ENCODE measurements at places on chromosomes 13 and 19. TPM values are rescaled to one million over a fixed set of nuclear protein-coding genes. Genes with fewer than 3 reads are reported as not detected.

IL12RB1 gene
- total RNA-seq: not detected

DPF1 gene
- total RNA-seq: 35.5 TPM

COX6B2 gene
- total RNA-seq: 0.16 TPM

DACH1 gene
- 24.6 TPM for total RNA-seq

KLK8 gene
- not detected for total RNA-seq

CD320 gene
- total RNA-seq: 64.5 TPM

GRCh38 chr13:101728021-101728420 lies 275.5 kb downstream of the ITGBL1 start:
- no peaks in the 10 kb centered on the region for H3K27me3 ChIP-seq
- no peak overlapping the region for H3K27ac ChIP-seq
- no peak for DNase-seq
- H3K4me1 ChIP-seq: no peaks in the 10 kb centered on the region
- no peaks in the 10 kb centered on the region for H3K36me3 ChIP-seq
- no peak overlapping the region for H3K4me3 ChIP-seq

- H3K27me3 ChIP-seq: no peaks in the 10 kb centered on the region
- no peak for DNase-seq
- H3K4me1 ChIP-seq: no peaks in the 10 kb centered on the region
These were observed 19.4 kb upstream of the MBNL2 start for GRCh38 chr13:97202761-97203160.

DNA sequence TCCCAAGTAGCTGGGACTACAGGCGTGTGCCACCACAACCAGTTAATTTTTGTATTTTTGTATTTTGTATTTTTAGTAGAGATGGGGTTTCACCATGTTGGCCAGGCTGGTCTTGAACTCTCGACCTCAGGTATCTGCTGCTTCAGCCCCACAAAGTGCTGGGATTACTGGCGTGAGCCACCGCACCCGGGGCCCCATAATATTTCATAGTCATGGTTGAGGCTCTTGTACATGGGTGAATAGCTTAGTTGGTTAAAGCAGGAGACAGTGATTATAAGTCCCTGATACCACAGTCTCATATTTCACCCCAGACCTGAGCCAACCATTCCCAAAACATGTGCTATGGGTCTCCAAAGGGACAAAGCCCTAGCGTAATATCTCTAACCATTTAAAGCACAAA lies 26.1 kb downstream of the MBNL2 start:
- no peaks in the 10 kb centered on the region for H3K36me3 ChIP-seq
- H3K27ac ChIP-seq: no peak overlapping the region
- H3K27me3 ChIP-seq: no peaks in the 10 kb centered on the region
- no peak overlapping the region for H3K4me3 ChIP-seq
- H3K4me1 ChIP-seq: peaks cover 59% of the 10 kb centered on the region
- DNase-seq: no peak

DNA sequence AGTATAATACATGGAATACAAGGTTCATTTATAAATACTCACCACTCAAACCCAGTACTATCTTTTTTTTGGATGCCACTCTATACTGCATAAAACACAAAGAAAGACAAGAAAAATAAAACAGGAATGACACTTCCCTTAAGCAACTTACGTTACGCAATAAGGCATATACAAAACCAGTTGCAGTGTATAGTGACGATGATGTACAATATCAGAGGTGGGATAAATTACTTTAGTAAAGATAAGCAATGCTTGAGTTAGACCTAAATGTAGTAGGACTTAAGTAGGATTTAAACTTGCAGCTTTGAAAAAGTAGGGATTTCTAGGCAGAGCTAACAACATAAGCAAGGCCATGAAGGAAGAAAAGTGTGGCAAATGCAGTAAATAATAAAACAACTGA lies 374.9 kb downstream of the SPRY2 start:
- no peak overlapping the region for H3K4me3 ChIP-seq
- no peak for DNase-seq
- H3K27me3 ChIP-seq: no peaks in the 10 kb centered on the region
- no peak overlapping the region for H3K27ac ChIP-seq
- peaks cover 22% of the 10 kb centered on the region for H3K36me3 ChIP-seq
- peaks cover 11% of the 10 kb centered on the region for H3K4me1 ChIP-seq

GRCh38 chr19:49344505-49345423 lies 9.6 kb downstream of the CD37 start:
- H3K4me1 ChIP-seq: peaks cover 32% of the 10 kb centered on the region
- H3K36me3 ChIP-seq: peaks cover 47% of the 10 kb centered on the region
- H3K4me3 ChIP-seq: peak overlapping the region; percentile 49

- H3K27me3 ChIP-seq: no peaks in the 10 kb centered on the region
- no peaks in the 10 kb centered on the region for H3K36me3 ChIP-seq
- no peak for DNase-seq
- peaks cover 19% of the 10 kb centered on the region for H3K4me1 ChIP-seq
- H3K4me3 ChIP-seq: no peak overlapping the region
These were observed 708.8 kb downstream of the UQCRFS1 start for GRCh38 chr19:28504139-28504538.

DNA sequence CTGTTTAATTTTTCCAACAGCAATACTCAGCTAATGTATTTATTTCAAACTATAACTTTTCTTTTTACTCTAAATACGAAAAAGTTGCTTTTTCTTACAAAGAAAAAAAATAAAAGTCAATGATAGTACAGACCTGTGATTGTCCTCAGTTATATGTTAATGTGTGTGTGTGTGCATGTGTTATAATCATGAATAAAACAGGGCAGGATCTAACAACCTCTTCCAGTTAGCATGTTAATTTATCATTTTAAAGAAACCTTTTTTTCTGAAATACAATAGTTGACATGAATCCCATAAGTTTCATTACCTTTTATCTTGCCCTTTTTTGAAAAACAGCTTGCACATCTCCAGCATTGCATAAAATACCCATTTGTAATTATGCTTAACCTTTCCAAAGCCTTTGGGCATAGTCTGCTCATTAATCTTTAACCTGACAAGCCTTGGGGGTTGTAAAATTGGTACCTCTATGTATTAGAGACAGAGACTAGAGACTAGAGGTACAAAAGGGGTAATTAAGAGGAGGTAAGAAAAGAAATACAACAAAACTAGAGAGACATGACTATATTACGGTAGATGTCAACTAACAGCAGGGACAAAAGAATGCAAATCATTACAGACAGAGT lies 828.1 kb downstream of the OLFM4 start:
- H3K4me3 ChIP-seq: no peak overlapping the region
- peaks cover 3% of the 10 kb centered on the region for H3K4me1 ChIP-seq
- no peaks in the 10 kb centered on the region for H3K27me3 ChIP-seq
- no peaks in the 10 kb centered on the region for H3K36me3 ChIP-seq
- H3K27ac ChIP-seq: no peak overlapping the region
- no peak for DNase-seq

DNA sequence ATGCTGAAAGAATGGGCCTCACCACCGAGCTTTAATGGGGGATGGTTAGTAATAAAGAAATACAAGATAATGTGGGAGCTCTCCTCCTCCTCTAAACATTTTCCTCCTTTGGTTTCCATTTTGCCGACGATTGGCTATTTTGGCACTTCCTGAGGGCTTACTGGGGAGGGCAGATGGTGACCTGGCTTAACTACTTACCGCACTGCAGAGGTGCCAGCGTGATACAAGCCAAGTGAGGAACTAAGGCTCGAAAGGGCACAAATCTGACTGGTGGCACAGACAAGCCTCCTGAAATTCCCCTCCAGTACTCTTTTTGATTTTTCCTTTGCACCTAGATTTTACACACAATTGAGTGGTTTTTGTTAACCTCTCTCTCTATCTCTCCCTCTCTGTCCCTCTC lies 53.3 kb upstream of the RAP2A start:
- no peak overlapping the region for H3K4me3 ChIP-seq
- H3K36me3 ChIP-seq: peaks cover 7% of the 10 kb centered on the region
- no peaks in the 10 kb centered on the region for H3K4me1 ChIP-seq
- no peak for DNase-seq
- H3K27me3 ChIP-seq: no peaks in the 10 kb centered on the region
- H3K27ac ChIP-seq: no peak overlapping the region

GRCh38 chr19:2188708-2189385 lies 25.1 kb downstream of the DOT1L start:
- H3K4me3 ChIP-seq: no peak overlapping the region

- H3K27ac ChIP-seq: no peak overlapping the region
- peaks cover 16% of the 10 kb centered on the region for H3K4me1 ChIP-seq
- no peak for DNase-seq
- no peaks in the 10 kb centered on the region for H3K36me3 ChIP-seq
- no peak overlapping the region for H3K4me3 ChIP-seq
These were observed 90.0 kb downstream of the OXGR1 start for GRCh38 chr13:96904232-96904631.

- no peak overlapping the region for H3K27ac ChIP-seq
- H3K27me3 ChIP-seq: no peaks in the 10 kb centered on the region
- peaks cover 5% of the 10 kb centered on the region for H3K36me3 ChIP-seq
- no peaks in the 10 kb centered on the region for H3K4me1 ChIP-seq
- no peak overlapping the region for H3K4me3 ChIP-seq
- no peak for DNase-seq
These were observed 19.5 kb downstream of the NUFIP1 start for GRCh38 chr13:44969551-44970484.

GRCh38 chr13:27334774-27335435 lies 64.3 kb downstream of the RASL11A start:
- H3K4me3 ChIP-seq: no peak overlapping the region
- H3K36me3 ChIP-seq: no peaks in the 10 kb centered on the region
- peaks cover 7% of the 10 kb centered on the region for H3K4me1 ChIP-seq
- H3K27ac ChIP-seq: no peak overlapping the region
- no peak for DNase-seq
- H3K27me3 ChIP-seq: peaks cover 24% of the 10 kb centered on the region

- H3K36me3 ChIP-seq: peaks cover 2% of the 10 kb centered on the region
- DNase-seq: no peak
- no peak overlapping the region for H3K4me3 ChIP-seq
- H3K27ac ChIP-seq: peak overlapping the region; percentile 96
These were observed 5.2 kb downstream of the LCP1 start for GRCh38 chr13:46176756-46177155.

DNA sequence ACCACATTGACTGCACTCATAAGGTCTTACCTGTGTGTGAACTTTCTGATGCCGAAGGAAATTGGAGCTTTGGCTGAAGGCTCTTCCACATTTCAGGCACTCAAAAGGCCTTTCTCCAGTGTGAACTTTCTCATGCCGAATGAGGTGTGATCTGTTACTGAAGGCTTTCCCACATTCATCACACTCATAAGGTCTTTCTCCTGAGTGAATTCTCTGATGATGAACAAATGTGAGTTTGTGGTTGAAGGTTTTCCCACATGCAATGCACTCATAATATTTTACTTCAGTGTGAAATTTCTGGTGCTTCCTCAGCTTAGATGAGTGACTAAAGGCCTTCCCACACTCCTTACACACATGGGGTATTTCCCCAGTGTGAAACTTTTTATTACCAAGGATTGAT lies 5.7 kb downstream of the ZNF132 start:
- H3K27me3 ChIP-seq: peaks cover 5% of the 10 kb centered on the region
- H3K4me1 ChIP-seq: no peaks in the 10 kb centered on the region
- H3K27ac ChIP-seq: no peak overlapping the region
- H3K4me3 ChIP-seq: no peak overlapping the region
- peaks cover 55% of the 10 kb centered on the region for H3K36me3 ChIP-seq
- DNase-seq: no peak

- H3K4me3 ChIP-seq: no peak overlapping the region
- no peak overlapping the region for H3K27ac ChIP-seq
- H3K4me1 ChIP-seq: no peaks in the 10 kb centered on the region
- no peak for DNase-seq
- peaks cover 18% of the 10 kb centered on the region for H3K36me3 ChIP-seq
- H3K27me3 ChIP-seq: no peaks in the 10 kb centered on the region
These were observed 76.3 kb downstream of the PEG3 start for GRCh38 chr19:56764196-56764695.

GRCh38 chr19:11324748-11325389 lies 14.6 kb downstream of the RAB3D start:
- H3K27me3 ChIP-seq: no peaks in the 10 kb centered on the region
- DNase-seq: no peak
- no peak overlapping the region for H3K4me3 ChIP-seq
- peak overlapping the region; percentile 12 for H3K27ac ChIP-seq

- no peak for DNase-seq
- no peak overlapping the region for H3K27ac ChIP-seq
- H3K36me3 ChIP-seq: peaks cover 2% of the 10 kb centered on the region
- no peaks in the 10 kb centered on the region for H3K4me1 ChIP-seq
These were observed 175.5 kb upstream of the SERP2 start for GRCh38 chr13:44197791-44198770.

DNA sequence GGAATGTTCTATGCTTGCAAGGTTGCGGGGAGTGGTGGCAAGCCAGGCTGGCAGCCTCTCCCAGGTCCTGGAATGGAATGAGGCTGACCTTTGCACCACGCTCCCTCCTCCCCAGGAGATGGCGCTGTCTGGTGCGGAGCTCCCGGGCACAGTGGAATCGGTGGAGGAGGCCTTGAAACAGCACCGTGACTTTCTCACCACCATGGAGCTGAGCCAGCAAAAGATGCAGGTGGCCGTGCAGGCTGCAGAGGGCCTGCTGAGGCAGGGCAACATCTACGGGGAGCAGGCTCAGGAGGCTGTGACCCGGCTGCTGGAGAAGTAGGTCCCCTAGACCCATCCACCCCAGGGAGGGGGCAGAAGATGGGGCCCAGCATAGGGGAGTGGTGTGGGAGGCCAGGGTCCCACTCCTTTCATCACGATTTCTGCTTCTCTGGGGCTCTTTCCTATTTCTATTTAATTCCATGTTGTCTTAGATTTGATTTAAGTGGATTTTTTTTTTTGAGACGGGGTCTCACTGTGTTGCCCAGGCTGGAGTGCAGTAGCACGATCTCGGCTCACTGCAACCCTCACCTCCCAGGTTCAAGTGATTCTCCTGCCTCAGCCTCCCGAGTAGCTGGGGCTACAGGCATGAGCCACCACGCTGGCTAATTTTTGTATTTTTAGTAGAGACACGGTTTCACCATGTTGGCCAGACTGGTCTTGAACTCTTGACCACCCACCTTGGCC lies 53.2 kb upstream of the SHKBP1 start:
- H3K4me3 ChIP-seq: no peak overlapping the region

DNA sequence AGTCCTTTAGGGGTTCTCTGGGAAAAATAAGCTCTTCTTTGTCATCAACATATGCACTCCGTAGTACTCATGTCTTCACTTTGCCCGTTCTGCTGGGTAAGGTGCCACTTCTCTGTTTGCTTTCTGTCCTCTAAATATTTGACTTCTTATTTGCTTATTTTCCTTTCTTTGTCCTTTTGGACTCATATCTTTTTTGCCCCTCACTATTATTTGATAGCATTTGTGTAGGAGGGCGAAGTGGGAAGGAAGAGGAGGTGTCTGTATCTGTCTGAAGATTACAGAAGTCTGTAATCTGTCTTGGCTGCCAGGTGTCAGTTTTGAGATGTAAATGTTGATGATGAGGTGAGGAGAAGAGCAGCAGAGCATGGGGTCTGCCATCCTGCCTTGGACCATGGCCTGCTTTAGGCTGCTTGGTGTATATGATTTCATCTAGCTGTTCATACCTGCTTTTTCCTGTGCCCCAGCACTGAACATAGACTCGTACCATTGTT lies 30.8 kb downstream of the USPL1 start:
- no peaks in the 10 kb centered on the region for H3K4me1 ChIP-seq
- peaks cover 12% of the 10 kb centered on the region for H3K36me3 ChIP-seq
- DNase-seq: no peak
- no peak overlapping the region for H3K27ac ChIP-seq
- H3K4me3 ChIP-seq: no peak overlapping the region

- H3K4me1 ChIP-seq: peaks cover 12% of the 10 kb centered on the region
- no peak overlapping the region for H3K27ac ChIP-seq
- H3K27me3 ChIP-seq: no peaks in the 10 kb centered on the region
- H3K4me3 ChIP-seq: no peak overlapping the region
- no peaks in the 10 kb centered on the region for H3K36me3 ChIP-seq
These were observed 1289.2 kb upstream of the PCDH20 start for GRCh38 chr13:62704875-62705274.
